ENCODE measurements at places on chromosomes 2 and 18.

- DNase-seq: no peak
Measured at GRCh38 chr2:27000995-27001394, 30.6 kb downstream of the MAPRE3 start.

DNA sequence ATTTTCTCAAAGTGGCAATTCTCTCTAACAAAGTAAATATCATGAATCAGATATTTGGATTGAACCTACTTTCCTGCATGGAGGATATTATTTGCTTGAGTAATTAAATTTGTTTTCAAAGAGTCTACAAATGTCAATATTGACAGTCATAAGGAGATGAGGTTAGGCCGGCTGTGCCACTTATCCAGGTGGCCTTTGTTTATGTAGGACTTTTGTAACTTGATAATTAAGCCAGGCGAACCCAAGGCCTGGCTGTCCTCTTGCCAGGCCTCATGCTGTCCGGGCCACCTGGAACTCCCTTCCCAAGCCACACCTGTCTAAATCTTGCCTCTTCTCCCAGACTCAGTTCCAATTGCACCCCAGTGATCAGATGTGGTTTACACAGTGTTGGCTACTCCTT, 255.2 kb downstream of the ACKR3 start:
- no peak for DNase-seq

DNA sequence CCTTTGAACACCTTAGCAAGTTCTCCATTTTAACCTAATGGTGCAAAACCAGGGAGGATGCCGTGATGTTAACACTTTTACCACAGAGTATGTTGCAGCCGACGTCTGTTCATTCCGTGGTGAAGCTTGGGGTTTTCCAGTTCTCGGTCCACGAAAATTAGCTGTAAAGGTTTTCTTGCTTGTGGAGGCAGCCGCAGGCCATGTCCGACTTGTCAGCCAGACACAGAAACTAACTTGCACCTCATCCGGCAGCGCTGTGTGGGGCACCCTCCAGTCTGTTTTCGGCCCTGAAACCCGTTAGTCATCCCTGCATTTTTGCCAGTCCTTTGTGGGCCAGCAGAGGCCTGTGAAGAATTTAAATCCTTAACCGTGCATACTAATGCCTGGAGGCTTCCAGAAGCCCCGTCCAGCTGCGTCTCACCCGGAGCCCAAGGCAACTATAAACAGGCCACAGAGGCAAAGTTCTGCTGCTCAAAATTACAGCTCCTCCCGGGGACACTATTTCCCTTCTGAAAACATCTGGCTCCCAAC, 70.6 kb downstream of the SH3YL1 start:
- DNase-seq: peak; percentile 61

DNA sequence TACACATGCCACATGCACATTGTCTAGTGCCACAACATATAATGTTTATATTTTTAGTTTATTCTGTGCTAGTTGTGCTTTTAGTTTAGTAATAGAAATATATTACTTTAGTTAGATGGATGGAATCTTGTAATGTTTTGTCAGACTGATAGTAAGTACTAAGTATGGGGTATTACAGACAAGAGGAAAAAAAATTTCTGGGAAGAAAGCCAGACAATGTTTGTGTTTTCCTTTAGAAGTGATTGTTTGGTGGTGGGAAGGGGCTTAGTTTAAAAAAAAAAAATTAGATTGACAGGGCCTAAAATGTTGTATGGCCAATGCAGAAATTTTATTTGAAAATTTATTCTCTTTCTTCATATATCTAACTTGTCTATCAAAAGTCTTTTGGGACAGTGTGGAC, 37.8 kb downstream of the ACVR2A start:
- no peak for DNase-seq

DNA sequence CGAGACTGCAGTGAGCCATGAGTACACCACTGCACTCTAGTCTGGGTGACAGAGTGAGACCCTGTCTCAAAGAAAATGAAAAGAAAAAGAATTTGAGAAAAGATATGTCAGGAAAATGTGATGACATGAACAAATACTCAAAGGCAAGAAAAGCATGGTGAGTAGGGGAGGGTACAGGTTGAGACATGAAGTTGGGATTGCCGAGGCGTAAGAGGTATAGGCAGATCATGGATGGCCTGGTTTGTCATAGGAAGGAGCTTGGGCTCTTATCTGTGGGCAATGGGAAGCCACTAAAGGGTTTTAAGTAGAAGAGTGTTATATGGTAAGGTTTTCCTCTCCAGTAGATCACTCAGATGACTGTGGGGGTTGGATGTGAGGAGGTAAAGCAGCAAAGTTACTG, 32.3 kb downstream of the SPAST start:
- no peak for DNase-seq

Measured in HT1080 (cell line).